ENCODE measurements at places on chromosomes 2 and 18.

DNA sequence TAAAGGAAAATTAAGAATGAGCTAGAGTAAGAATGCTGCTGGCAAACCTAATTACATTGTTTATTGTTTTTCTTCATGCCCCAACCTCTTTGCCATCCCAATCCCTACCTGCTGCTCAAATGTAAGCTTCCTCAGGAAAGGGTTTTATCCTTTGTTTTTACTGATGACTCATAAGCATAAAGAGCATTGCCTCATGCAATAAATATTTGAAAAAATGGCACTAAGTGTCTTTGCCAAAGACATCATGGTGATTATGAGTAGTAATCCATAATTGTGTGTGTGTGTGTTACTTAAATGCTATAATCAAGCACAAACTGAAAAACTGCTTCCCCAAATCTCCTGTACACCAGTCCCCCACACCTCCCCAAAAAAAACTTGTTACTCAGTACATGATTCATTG lies 53.4 kb downstream of the DNER start:
- DNase-seq = no peak

DNA sequence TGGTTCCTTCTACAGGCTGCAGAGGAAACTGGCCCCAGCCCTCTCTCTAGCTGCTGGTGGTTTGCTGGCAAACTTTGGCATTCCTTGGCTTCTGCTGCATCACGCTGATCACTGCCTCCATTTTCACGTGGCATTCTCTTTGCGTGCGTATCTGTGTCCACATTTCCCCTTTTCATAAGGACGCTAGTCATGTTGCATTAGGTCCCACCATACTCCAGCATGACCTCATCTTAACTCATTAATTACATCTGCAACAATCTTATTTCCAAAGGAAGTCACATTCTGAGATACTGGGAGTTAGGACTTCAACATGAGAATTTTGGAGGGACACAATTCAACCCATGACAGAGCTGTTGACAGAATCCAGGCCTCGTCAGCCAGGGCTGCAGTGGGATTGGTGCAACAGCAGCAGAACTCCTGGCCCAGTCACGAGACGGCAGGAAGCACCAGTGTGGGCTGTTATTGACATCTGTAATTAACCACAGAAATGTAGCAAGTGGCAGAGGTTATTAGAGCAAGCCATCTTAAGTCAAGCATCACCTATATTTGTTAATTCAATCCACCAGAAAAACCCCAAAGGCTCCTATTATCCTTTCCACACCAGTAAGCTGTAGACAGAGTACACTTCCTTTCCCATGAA lies 132.4 kb downstream of the TMEM163 start:
- DNase-seq = no peak

- no peak for DNase-seq
Observed at GRCh38 chr2:119389615-119390306, 23.0 kb downstream of the DBI start.

DNA sequence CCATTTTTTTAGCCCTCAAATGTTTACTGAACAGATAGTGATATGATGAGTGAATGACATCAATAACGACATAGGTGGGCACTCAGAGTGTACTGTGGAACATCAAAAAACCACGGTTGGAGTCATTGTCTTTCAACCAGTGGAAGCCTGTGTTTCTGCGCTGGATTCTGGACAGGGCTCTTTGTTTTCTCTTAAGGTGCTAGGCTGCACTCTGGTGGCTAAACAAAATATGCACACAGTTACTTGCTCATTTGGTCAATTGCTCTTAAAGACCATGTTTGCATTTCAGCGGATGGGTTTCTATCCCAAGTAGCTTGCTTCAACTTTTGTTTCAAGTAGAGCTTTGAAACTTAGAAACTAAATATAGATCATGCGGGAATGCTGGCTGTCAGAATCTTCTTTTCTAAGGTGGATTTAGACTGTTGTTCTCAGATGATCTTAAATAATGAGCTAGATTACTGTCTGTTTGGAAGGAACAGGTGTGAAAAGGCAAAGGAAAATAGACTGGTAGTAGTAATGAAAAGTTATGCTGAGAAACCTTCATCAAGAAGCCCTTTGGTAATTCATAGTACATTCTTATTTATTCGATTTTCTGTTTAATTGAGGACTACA lies 48.5 kb upstream of the LYPD6B start:
- DNase-seq = peak; percentile 4

- DNase-seq = no peak
Observed at GRCh38 chr2:32691678-32692077, 63.8 kb downstream of the TTC27 start.

DNA sequence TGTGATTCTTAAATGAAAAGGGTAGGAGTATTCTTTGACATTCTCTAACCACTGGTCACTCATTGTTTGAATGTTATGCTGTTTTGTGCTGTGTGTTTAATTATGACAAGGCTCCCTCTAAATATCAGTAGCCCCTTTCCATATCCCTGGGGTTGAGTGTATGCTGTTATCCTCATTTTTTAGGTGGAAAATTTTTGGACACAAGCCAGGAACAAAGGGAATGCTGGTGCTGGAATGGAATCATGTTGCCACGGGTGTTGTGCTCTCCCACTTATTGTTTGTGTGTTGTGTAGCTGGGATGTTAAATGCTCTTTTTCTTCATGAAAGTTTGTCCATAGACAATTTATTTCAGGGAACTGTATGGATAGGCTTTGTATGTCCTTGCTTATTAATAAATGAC lies 43.3 kb downstream of the ZNF532 start:
- DNase-seq = no peak

DNA sequence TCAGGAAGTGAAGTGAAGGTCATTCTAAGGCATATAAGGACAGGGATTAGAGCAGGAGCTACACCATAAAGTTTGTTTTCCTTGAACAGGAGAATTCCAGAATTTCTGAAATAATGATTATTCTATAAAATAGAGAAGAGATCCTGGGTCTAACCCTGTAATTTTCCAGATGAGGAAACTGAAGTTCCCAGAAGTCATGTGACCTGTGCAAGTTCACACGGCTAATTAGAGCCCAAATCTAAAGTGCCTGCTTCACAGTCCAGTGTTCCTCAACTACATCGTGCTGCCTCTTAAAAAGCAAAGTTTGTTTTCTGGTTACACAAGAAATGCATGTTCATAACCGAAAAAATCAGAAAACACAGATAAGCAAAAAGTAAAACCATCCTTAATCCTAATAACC lies 34.9 kb downstream of the PLB1 start:
- DNase-seq = no peak

- no peak for DNase-seq
Observed at GRCh38 chr18:7447318-7448028, 119.6 kb upstream of the PTPRM start.

- DNase-seq = no peak
Observed at GRCh38 chr2:84717302-84717701, 163.6 kb downstream of the TRABD2A start.

- no peak for DNase-seq
Observed at GRCh38 chr18:28078849-28079248, 98.1 kb downstream of the CDH2 start.

- DNase-seq = peak; percentile 77
Observed at GRCh38 chr2:219402665-219403515, 15.2 kb upstream of the DNPEP start.

DNA sequence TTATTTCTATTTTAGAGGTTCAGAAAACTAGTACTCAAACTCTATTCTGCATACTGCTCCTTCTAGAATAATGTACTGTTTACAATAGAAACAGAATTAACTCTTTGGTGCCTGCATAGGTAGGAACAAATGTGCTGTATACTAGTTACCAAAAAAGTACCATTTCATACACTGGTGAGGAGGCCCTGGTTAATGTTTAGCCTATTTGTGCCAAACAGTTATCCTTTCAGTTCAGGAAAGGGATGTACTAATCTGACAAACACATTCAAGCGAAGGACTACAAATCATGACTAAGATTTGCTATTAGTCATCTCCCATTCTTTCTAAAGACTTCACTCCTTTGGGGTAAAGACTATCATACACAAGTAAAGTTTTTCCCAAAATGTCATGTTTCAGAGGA lies 47.4 kb downstream of the EXOC6B start:
- no peak for DNase-seq

DNA sequence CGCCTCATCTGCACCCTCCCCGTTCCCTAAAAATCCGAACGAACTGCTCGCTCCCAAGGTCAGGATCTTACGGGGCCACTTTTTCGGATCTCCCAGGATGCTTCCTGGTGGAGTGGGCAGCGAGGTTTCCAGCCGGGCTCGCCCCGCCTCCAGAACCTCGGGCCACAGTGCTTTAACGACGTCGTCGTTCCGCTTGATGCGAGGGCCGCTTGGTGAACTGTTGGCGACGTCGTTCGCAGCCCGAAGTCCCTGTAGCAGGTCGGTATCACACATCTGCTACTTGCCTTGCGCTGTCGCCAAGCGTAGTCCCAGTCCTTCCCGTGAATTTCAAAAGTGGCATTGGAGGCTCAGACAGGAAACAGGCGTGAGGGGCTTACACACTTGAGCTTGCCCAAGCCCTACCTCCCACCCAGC lies 15.3 kb downstream of the EVX2 start:
- DNase-seq = no peak

GRCh38 chr2:85838641-85839040 lies 50.1 kb downstream of the ST3GAL5 start:
- DNase-seq = no peak

GRCh38 chr2:54619660-54620231 lies 103.7 kb upstream of the EML6 start:
- DNase-seq = no peak

DNA sequence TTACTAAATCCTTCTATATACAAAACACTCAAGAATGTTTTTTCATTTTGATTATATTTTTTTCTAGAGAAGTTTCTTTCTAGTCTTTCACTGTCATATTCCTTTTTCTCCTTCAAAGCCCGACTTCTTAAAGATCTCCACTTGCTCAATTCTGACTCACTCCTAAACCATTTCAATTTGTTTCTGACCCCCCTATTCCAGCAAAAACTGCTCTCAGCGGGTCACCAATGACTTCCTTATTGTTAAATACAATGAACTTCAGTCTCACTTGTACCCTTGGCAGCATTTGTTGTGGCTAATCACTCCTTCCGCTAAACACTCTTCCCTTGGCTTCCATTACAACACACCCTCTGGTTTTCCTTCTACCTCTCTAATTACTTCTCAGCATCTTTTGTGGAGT lies 111.1 kb upstream of the RBBP8 start:
- DNase-seq = no peak

DNA sequence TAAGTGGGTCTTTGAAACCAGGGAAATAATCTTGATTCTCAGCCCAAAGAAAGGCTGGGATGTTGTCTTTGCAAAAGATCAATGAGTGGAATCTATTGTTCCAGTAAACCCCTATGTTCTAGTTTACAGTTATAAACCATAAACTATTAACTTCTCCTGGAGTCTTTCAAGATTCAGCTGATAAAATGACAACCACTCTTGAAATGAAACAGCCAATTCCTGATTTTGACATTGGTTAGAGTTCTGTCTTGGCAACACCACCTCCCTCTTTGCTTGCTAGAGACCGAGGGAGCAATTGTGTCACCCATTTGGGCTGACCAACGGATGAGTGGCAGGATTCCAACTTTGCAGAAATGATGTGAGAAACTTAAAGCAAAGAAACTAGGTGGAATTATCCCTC lies 746.9 kb downstream of the SLC4A3 start:
- DNase-seq = no peak

GRCh38 chr18:49681387-49681786 lies 119.5 kb downstream of the LIPG start:
- no peak for DNase-seq

GRCh38 chr2:64797881-64798575 lies 144.3 kb upstream of the SERTAD2 start:
- DNase-seq = no peak

- DNase-seq = no peak
Observed at GRCh38 chr2:102033031-102033749, 41.4 kb downstream of the IL1R2 start.

GRCh38 chr2:231204581-231204980 lies 6.2 kb downstream of the ARMC9 start:
- no peak for DNase-seq

DNA sequence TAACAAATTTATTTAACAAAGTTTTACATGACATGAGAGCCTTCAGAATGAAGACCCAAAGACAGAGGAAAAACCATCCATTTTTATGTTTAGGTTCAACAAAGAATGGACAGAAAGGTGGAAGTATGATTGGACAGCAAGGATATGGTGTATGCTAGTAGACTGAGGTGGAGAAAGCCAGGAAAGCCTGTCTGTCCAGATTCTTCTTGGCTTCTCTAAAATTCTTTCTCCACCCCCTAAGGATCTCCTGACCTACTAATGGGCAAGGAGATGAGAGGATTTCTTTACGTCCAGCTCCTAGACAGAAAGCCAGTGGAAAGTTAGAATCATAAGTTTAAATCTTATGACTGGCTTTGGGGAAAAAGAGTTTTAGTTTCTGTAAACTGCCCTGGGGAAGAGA lies 3.0 kb downstream of the ATIC start:
- no peak for DNase-seq

- DNase-seq = no peak
Observed at GRCh38 chr2:120461546-120462537, 115.9 kb downstream of the INHBB start.

- DNase-seq = peak; percentile 35
Observed at GRCh38 chr18:22238036-22238435, 68.6 kb downstream of the GATA6 start.

GRCh38 chr18:44725300-44726058 lies 44.8 kb downstream of the SETBP1 start:
- DNase-seq = peak; percentile 78

DNA sequence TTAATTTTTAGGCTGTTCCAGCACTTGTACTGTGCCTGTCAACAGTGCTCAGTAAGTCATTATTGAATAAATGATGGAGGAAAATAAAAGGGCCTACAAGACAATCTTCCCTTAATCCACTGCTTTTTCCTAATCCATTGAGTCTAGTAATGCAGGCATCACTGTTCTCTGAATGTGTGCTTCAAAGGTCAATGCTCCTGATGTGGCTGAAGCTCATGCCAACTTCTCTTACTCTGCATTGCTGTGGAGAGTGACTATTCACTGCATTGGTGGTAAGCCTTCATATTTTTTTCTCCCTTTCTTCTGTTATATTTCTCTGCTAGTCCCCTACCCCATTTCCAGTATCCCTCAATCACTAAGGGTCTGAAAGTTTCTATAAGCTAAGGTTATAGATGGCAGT lies 31.9 kb upstream of the MYO1B start:
- DNase-seq = no peak

DNA sequence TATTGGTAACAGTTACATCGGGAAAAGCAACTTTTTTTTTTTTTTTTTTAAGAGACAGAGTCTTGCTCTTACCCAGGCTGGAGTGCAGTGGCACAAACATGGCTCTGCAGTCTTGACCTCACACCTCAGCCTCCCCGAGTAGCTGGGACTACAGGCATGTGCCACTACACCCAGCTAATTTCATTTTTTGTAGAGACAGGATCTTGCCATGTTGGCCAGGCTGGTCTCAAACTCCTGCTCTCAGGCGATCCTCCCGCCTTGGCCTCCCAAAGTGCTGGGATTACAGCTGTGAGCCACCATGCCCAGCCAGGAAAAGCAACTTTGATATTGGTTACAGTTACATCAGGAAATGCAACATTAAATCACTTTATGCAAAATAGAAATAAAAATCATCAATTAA lies 4.6 kb downstream of the ITGB1BP1 start:
- no peak for DNase-seq

Data from CD8-positive, alpha-beta T cell (primary cell).